ENCODE measurements at places on chromosomes 3 and 15.
A peak's percentile ranks its signal among the peaks of the same experiment; 100 is the strongest.

DNA sequence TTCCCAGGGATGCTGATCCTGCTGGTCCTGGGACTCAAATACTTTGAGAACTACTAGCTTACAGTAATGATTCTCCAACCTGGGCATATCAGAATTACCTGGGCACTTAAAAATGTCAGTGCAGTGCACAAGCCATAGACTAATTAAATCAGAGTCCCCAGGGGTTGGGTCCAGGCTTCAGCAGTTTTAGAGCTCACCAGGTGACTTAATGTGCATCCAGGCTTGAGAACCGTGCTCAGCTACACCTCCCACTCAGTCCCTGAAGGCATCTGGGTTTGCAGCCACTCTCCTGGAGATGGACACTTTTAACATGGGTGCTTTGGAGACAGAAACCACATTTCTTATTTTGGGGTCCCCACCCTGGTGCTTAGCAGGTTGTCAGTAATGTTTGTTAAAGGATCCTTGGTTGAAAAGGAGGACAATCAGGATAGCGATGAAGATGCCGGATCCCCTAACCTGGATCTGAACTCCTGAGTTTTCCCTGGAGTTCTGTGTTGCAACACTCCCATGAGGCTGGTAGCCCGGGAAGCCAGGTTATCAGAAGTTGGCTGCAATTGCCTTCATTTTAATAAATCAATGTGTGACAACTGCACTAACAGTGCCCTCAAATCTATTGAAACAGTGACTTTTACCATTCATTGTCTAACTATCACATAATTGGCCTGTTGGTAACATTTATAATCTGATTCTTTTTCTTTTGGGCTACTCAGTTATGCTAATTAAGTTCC, 48.1 kb downstream of the BFSP2 start:
- no peak for DNase-seq

- no peak for DNase-seq
Measured at GRCh38 chr3:127265581-127265981, 22.3 kb downstream of the PRR20G start.

GRCh38 chr3:17432236-17432635, 310.2 kb downstream of the TBC1D5 start:
- DNase-seq, result no peak

DNA sequence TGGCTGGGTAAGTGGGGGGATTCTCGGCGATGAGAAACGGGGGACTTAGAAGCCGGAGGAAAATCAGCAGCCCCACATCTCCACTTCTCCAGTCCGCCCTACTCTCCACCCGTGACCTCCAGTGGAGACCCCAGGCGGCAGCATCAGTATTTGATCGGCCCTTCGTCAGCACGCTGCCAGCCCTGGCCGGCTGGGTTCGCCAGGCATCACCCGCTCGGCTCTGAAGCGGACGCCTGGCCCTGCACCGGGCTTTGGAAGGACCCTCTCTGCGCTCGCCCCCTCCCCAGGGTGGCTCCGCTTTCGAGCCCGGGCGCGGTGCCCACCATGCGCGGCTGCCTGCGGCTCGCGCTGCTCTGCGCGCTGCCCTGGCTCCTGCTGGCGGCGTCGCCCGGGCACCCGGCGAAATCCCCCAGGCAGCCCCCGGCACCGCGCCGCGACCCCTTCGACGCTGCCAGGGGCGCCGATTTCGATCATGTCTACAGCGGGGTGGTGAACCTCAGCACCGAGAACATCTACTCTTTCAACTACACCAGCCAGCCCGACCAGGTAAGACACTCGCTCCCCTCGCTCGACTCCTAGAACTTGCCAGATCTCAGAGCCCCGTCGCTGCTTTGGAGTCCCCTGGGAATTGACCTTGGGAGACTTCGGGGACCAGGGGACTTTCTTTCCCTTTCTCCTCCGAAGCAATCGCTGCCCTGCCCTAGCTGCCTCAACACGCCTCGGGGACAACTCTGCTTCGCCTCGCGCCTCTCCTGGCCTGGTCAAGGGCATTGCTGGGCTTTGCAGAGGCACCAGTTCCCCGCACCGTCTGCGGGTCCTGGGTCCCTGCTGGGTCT, 561 bp downstream of the SIDT1 start:
- DNase-seq, result peak; percentile 55

DNA sequence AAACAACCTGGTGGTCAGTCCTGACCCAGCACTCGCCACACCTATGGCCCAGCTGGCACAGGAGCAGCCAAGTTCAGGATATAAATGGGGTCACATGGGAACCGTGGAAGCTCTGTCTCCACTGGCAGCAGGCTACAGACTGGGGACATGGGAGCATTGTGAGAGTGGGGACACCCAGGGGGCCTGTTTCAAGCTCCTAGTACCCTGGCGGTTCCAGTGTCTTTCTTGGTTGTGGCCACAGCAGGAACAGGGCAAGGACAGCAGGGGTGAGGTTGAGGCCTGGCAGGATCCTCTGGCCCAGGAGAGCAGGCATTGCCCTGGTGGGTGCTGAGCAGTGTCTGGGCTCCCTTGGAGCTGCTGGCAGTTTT, 1.9 kb downstream of the CSK start:
- no peak for DNase-seq

DNA sequence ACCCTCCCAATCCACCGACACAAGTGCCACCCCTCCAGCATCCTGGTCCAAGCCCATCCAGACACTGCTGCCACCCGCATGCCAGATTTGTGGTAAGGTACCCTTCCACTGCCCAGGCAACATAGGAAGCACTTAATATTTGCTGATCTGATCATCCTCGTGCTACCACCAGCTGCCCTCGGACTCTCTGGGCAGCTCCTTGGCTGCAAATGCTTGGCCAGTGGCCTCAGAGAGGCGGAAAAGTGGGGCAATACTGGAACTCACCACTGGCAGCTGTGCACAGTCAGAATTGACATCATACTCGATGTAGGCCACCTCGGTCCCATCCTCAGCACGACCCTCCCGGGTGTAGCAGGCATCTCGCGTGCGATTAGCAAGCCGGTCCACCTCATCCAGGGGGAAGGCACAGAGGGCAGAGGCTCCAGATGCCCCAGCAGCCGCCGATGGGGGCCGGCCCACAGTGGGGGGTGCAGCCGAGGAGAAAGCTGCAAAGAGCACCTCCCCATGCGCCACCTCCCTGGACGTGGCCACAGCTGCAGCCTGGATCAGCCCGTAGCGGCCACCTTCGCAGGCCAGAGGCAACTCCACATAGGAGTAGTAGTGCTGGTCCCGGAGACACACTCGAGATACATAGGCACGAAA, 6.5 kb downstream of the PLXNB1 start:
- no peak for DNase-seq

DNA sequence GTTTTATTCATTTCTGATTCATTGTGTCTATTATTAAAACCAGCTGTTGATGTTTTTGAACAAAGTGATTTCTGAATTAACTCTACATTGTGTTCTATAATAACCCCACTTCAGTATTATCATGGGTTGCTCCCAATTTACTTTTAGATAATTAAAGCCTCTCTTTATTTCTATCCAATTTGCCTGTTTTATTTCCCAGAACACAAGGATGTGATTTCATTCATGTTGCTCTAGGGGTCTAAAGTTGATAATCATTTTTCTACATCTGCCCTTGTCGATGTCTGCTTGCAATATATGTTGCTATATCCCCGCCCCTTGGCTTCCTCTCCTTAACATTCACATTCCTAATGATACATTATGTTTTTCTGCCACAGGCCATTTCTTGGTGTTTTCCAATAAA, 747.3 kb downstream of the CADM2 start:
- no peak for DNase-seq

- DNase-seq, result no peak
Measured at GRCh38 chr3:155886915-155887314, 16.5 kb downstream of the GMPS start.

DNA sequence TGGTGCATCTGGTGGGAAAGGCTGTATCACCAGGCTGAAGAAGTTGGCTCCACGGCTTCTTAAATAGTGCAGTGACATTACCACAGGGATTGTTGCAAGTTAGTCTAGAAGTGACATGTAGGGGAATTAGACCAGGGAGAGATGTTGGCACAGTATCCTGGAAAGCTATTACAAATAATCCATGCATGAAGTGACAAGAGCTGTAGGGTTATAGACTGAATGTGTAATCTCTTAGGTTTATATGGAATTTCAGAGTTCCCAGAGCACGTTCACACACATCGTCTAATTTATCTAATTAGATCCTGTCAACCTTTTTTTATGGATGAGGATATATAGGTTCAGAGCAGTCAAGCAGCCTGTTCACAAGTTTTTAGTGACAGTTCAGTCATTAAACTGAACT, 37.3 kb upstream of the APH1B start:
- DNase-seq, result no peak

- no peak for DNase-seq
Measured at GRCh38 chr3:64354956-64355355, 129.7 kb upstream of the PRICKLE2 start.

DNA sequence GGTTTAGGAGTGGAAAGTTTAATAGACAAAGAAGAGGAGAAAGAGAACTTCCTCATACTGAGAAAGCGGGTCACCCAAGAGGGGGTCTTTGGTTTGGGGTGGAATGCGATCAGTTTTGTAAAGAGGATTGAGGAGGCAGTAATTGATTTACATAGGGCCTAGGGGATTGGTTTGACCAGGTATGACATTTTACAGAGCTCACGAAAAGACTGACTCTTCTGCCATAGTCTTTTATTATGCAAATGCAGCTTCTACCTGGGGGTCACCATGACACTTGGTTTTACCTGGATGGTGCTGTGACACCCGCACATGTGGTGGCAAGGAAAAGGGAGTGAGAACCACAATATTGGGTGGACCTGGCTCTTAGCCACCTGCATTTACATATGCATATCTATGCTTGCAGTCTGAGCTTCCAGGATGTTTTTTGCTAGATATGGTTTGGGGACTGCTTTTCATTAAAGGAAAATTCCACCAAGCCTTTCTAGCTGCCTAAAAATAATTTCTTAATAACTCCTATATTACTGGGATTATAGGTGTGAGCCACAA, 6.9 kb upstream of the NME9 start:
- no peak for DNase-seq

DNA sequence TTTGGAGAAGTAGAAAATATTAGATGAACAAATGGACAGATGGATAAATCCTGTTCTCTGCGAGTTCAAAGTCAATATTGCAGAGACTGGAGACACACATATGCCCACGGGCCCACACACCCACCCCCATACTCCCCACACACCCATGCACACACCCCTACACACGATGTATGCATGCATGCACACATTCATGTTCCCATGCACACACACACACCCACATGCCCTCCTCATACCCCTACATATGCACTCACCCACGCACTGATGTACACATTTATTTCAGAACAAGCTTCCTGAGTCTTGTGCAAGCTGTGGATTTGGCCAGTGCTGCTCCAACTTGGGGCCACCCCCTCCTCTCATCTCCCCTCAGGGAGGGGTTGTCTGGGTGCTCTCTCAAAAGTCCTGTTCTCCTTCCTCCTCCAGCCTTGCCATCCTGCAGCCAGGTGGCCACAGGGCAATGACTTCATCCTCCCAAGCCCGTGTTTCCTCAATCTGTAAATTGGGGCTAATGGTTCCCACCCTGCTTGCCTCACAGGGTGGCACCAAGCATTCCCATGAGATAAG, 16.4 kb downstream of the MAPKAPK3 start:
- DNase-seq, result no peak

- DNase-seq, result no peak
Measured at GRCh38 chr3:110793611-110794010, 278.0 kb upstream of the NECTIN3 start.

DNA sequence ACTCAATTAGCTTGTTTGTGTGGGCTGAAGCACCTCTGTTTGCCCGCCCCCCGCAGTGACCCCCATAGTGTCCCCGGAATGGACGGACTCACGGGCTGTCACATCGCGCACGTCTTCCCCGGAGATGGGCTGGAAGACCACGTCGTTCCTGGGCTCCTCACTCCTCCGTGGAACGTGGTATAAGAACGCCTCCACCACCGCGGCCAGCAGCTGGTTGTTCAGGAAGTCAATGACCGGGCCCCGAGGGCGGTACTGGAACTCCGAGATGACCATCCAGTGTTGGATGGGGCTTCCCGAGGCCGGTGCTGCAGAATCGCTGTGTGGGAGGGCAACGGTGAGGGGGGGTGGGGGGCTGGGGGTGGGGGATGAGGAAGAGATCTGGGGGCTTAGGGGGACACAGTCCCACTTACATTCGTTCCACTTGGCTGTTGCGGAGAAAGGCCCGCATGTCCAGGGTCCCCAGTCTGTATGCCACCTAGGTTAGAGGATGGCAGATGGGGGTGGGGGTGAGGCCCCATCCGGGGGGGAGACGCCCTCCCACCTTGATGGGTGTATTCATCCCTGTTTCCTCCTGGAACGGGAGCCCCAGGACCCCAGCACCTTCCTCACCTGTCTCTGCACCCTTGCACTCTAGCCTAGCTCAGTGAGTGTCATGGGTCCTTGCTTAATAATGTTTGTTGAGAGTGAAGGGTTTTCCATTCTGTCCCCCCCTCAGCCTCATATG, 30.2 kb downstream of the MUC20 start:
- DNase-seq, result no peak

DNA sequence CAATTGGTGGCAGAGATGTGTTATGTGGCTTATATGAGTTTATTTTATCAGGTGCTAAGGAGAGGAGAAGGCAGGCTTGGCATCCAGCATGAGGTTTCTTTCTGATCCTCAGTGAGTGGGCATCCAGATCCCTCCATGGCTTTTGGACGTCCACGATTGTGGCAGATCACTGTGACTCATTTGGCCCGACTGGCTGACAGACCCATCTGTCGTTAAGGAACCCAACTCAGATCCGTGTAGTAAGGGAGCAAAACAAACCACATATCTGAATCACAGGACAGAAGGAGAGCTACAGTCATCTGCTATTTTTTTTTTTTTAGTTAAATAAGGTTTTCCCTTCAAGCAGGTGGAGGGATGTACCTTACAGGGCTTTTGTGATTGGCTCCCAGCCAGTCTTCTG, 197.0 kb upstream of the KCNH8 start:
- no peak for DNase-seq

DNA sequence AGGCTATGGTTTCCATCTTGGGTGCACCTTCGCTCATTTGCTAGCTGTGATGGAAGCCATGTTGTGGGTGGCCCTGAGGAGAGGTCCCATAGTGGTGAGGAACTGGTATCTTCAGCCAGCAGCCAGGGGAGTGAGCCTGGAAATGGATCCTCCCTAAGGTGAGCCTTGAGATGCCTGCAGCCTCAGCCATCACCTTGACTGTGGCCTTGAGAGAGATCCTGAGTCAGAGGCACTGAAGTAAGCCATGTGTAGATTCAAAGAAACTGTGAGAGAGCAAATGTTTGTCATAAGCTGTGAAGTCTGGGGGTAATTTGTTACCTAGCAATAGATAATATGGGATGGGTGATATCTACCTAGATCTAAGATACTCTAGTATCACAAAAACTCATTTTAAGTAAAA, 105.3 kb downstream of the SNRK start:
- no peak for DNase-seq

GRCh38 chr3:165837058-165837525, at the start of gene BCHE:
Gene BCHE (minus strand): TSS chr3:165837423. CDS start chr3:165831033, 6,390 bp downstream.
- DNase-seq, result no peak

Measured in T-cell (primary cell).